ENCODE measurements at places on chromosomes 4 and X. TPM values are rescaled to one million over a fixed set of nuclear protein-coding genes. Genes with fewer than 3 reads are reported as not detected.

The RPS3A gene
- total RNA-seq = 1,120 TPM

The GPM6B gene
- 20.3 TPM for total RNA-seq

The L1CAM gene
- 47.4 TPM for total RNA-seq

The MND1 gene
- total RNA-seq = 0.97 TPM

The TCEANC gene
- 3.5 TPM for total RNA-seq

The DOK7 gene
- not detected for total RNA-seq

The PRICKLE3 gene
- 13.0 TPM for total RNA-seq

The CENPC gene
- 17.1 TPM for total RNA-seq

Measured in hair follicle dermal papilla cell (primary cell).